ENCODE measurements at places on chromosomes 7 and 10. TPM values are rescaled to one million over a fixed set of nuclear protein-coding genes. Genes with fewer than 3 reads are reported as not detected.

AOAH gene
- 3.1 TPM for total RNA-seq

SPDYE2B gene
- not detected for total RNA-seq

TMEM213 gene
- total RNA-seq, result not detected

SPDYE6 gene
- not detected for total RNA-seq

PPIA gene
- 510 TPM for total RNA-seq

DNA sequence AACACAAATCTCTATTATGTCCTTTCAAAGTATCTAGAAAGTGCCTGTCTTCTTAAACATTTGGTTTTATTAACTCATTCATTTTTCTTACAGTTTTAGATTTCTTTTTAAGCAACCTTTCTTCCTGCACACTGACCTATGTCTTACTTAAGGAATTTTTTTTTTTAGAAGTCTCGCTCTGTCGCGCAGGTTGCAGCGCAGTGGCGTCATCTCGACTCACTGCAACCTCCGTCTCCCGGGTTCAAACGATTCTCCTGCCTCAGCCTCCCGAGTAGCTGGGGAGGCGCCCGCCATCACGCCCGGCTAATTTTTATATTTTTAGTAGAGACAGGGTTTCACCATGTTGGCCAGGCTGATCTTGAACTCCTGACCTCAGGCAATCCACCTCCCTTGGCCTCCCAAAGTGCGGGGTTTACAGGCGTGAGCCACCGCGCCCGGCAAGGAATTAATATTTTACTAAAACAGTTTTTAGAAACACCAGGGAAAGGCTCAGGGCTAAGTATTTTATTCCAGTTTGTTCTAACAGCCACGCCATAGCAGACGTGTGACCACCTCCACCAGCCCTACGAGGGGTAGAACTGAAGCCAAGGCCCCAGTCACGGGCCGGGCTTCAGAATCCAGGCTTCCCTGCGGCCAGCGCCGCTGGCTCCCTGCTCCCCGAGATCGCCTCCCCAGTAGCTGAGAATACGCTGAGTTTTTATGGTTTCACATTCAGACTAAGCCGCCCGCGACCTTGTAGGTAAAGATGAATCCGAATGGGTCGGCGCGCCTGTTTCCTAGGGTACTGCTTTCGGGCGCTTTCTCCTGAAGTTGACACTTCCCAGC, 941 bp upstream of the LUC7L2 start:
- DNase-seq, result no peak

- DNase-seq, result no peak
These were observed 605 bp upstream of the NFKB2 start for GRCh38 chr10:102394801-102395399.

DNA sequence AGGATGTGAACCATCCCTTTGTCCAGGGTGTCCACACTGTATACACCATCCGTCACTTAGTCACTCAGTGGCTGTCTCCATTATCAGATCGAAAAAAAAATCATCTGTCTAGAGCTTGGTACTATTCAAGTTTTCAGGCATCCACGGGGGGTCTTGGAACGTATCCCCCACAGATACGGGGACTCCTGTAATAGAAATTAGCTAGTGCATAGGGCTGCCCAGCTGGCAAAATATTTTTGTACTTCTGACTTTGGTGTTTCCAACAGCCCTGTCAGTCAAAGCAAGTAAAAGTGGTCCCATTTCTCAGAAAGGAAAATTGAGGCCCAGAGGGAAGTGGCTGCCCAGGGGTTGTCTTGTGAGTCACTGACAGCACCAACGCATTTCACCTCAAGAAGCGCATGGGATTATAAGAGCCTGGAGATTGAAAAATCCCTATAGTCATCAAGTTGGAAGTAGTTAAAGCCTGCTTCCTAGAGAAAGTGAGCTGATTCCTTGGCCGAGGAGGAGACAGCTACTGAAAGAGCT, 52.1 kb upstream of the SLC29A3 start:
- peak; percentile 16 for DNase-seq

DNA sequence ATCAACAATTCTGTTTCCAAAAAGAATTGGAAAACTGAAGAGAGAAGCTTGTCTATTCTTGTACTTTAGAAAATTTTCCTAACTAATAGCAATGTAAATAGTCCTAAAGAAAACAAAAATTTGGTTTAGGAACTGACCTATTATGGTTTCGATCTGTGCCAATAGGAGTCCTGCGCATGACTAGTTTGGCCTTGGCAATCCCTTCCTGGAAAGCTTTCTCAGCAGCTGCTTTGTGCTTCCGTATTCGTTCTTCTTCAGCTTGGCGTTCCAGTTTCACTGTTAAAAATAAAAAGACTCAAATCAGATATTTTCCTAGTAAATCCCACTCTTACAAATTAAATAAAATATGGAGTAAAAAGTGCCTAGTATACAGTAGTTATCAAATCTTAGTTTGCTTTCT, 36.6 kb downstream of the FZD9 start:
- no peak for DNase-seq

DNA sequence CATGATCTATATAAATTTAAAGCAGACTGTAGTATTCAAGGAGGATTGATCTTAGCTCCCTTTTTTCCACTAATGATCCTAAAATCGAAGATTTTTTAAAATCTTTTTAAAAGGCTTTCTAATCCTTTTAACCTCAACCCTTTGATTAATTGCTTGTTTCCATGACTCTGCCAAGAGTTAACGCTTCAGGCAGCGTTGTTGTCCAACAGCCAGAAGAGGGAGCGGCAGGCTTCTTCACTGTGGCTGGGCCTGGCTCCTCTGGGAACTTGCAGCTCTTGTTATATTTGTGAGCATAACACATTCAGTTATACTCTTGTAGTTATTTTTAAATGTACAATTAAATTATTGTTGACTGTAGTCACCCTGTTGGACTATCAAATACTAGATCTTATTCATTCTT, 26.3 kb downstream of the CRCP start:
- peak; percentile 90 for DNase-seq

GRCh38 chr10:14240253-14241189, 90.2 kb downstream of the FRMD4A start:
- DNase-seq, result no peak

DNA sequence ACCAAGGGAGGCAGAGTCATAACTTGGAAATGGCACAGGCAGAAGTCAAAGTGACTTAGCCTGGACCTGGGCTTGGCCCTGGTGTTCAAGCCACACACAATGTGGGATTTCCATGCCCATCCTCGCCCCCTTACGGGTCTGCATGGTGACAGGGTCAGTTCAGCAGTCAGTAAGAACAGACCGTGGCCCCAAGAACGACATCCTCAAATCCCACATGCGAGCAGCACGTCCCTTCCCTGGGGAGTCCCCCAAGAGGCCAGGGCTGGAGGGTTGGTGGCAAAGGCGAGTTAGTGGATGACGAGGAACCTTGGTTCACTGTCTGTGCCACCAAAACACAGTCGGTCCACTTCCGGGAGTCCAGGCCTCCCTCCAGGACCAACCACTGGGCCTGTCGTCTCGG, 93.3 kb upstream of the MGMT start:
- no peak for DNase-seq

- peak; percentile 60 for DNase-seq
These were observed 28.2 kb upstream of the ECHDC3 start for GRCh38 chr10:11713963-11714362.

- no peak for DNase-seq
These were observed 49.6 kb downstream of the GCC1 start for GRCh38 chr7:127535546-127536393.

DNA sequence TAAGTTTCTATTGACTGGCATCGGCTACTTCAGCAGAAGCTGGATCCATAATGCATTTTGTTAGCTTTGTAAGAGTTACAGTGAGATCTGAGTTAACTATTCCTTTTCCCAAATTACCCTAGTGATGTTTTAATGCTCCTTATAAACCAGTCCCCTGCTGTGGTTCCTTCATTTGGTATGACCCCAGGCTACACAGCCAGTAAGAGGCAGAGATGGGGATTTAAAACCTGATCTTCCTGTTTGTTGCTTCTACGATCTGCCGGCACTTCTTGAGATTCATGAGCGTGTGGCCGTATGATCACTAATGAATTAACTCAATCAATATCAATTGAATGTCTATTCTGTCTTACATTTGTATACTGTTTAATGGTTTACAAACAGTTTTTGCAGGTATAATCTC, 86.1 kb downstream of the CACNB2 start:
- no peak for DNase-seq
